ENCODE measurements at places on chromosomes 1 and 21.

- DNase-seq = no peak
Measured at GRCh38 chr1:203165800-203166161, 9.8 kb downstream of the MYBPH start.

DNA sequence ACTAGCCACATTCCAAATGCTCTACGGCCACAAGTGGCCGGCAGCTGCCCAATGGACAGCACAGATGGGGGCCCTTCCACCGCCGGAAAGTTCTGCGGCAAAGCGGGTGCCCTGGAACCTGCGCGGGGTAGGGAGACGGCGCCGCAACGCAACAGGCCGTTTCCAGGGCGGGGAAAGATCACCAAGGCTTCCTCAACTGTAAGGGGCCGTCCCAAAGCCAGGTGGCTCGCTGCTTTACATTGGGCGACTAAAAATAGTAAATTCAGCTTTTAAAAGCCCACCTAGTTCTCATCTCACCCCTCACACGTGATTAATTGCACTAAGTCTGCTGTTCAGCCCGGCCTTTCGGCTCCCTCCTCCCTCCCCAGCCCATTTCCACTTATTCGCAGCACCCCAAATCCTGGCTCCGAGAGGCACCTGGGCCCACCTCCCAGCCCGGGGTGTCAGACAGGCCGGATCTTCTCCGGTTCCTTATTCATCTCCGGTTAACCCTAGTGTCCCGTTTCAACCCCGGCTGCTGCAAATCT lies 643 bp downstream of the CFAP298 start:
- DNase-seq = peak; percentile 35

DNA sequence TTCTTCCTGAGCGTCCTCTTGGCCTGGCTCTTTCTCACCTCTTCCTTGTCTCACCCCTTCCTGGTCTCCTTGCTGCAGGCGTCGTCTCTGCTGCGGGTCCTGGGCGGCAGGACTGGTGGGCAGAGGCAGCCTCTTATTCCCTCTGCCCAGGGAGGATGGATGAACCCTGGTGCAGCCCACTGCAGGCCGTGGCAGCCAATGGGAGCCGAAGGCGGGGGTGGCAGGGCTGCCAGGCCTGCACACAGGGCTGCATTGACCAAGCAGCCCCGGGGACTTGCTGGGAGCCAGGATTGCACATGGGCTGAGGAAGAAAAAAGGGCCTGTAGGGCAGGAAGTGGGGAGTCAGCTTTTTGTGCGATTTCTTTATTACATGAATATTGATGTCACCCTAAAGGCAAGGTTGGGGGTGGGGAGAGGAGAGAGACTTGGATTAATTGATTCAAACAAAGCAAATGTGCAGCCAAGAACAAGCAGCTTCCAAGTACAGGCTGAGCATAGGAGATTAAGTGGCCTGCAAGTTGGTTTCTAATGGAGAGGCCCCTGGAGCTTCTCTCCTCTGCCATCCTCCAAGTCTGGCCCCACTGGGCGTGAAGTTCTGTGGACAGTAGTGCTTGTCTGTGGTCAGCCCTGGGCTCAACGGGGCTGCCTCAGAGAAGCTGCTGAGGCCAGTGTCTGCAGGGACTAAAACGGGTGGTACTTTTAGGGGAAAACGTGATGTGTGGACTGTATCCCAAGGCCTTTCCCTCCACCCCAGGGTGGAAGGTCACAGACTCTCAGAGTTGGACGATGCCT lies at the start of gene S100B:
Gene S100B (minus strand): TSS at position 108 of the 792 bp plus-strand sequence. CDS start 2,667 bp downstream, outside the sequence.
- no peak for DNase-seq

- DNase-seq = no peak
Measured at GRCh38 chr1:3717715-3718601, 34.3 kb upstream of the CCDC27 start.

- DNase-seq = peak; percentile 61
Measured at GRCh38 chr1:9881838-9882249, 28.2 kb downstream of the CTNNBIP1 start.

- no peak for DNase-seq
Measured at GRCh38 chr1:5849550-5849949, 142.7 kb downstream of the NPHP4 start.

GRCh38 chr1:167016100-167016750 lies 27.1 kb downstream of the MAEL start:
- DNase-seq = no peak
